Purkinje cell (primary cell): ENCODE measurements at places on chromosomes 6 and 20. TPM values are rescaled to one million over a fixed set of nuclear protein-coding genes. Genes with fewer than 3 reads are reported as not detected.

The EFCAB8 gene
- not detected in 2 replicates for polyA plus RNA-seq

The LTA gene
- not detected in 2 replicates for polyA plus RNA-seq

The TNFRSF6B gene
- not detected in 2 replicates for polyA plus RNA-seq

The MYL9 gene
- not detected in 2 replicates for polyA plus RNA-seq

The HLA-DOA gene
- polyA plus RNA-seq, result not detected in 2 replicates

The HLA-DQA2 gene
- not detected in 2 replicates for polyA plus RNA-seq

The GUCA1A gene
- polyA plus RNA-seq, result 0.69 TPM in 1 of 2 replicates, not detected in the other
